ENCODE measurements at places on chromosomes 2 and 18.

GRCh38 chr18:23573626-23574431 is 12.5 kb downstream of the NPC1 start:
- no peak for DNase-seq

GRCh38 chr2:149246186-149246585 is 84.2 kb upstream of the LYPD6 start:
- DNase-seq, result no peak

DNA sequence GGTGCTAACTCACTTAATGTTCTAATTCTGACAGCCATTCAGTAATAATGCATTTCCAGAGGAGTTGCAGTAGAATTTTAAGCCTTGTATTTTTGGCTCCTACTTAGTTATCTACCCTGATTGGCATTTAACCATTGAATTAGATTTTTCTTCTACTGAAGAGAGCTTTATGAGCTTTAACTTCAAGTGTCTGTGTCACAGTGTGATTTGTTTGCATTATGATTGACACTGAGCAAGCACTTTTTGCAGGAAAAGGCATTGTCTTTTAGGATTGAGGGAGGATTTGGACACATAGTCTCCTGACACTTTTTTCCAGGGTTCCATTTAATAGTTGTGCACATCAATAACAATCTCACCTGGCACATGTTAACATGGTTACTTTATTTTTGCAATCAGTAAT is 26.7 kb downstream of the LYPD6 start:
- no peak for DNase-seq

GRCh38 chr2:121898483-121898882 is 143.0 kb downstream of the TSN start:
- DNase-seq, result no peak

DNA sequence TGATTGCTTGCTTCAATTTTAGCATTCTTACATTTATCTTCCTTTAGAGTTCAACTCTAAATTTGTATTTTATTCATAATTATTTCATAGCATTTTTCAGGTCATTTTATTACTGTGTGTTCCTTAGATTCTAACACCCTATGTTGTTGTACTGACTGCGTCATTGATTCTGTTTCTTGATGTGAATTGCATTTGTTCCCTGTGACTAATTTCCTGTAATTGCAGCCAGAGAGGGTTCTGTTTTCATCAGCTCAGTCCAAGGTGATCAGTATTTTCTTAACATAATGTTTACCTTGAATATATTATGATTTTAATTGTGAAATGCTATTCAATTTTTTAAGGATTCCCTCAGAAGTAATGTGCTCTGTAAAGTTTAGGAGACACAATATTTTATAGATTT is 970.2 kb upstream of the PIK3C3 start:
- no peak for DNase-seq

- DNase-seq, result no peak
Observed at GRCh38 chr2:8485736-8486135, 196.1 kb upstream of the ID2 start.

DNA sequence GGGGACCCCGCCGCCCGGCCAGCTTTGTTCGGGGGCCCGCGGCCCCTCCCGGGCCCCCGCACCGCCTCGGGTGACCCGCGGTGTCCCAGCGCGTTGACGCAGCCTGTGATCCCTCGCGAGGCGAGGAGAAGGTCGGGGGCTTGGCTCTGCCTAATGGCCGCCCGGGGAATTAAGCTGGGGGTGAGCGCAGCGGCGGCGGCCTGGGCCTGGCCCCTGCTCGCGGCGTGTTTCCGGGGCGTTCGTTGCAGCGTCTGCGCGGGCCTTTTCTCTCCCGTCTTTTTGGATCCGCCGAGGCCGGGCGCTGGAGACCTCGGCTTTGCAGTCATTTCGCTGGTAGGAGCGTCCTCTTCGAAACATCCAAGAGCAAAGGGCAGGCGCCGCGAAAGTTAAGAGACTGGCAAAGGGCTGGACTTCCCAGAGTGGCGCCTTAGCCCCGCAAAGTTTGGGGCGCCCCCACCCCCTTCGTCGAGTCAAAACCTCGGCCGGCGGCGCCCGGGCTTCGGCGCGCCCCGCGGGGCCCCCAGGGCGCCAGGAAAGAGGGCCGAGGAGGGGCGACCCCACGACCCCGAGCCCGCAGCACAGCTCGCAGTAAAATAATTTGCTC is 1.3 kb downstream of the SALL3 start:
- no peak for DNase-seq

DNA sequence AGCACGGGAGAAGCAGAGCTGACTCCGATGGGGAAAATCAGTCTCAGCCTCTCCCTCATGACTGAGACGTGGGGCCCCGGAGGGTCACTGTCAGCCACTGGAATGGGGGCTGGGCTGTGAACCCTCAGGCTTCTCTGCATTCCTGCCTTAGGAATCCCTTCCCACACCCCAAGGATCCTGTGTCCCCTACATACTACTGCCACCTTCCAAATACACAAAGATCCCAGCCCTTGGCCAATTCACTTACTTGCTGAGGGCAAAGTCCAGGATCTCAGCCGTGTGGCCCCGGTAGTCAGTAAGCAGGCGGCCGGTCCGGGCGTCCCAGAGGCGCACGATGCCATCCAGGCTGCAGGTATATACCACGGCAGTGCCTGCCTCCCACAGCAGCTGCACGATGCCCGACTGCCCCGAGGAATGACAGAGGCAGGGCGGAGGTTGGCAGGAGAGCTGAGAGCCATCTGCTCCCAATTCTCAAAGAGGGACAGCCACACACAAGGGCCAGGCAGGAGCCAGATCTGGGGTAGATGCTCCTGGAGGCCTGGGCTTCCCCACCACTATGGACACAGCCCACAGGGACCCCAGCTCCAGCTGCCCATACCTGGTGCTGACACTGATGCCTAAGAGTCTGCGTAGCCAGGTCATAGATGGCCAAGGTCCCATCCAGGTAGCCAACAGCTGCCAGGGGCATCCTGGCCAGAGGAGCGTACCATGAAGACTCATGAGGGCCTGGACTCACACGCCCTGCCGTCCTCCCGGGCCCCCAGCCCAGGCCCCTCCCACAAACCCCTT is 4.2 kb downstream of the GPBAR1 start:
- DNase-seq, result no peak

DNA sequence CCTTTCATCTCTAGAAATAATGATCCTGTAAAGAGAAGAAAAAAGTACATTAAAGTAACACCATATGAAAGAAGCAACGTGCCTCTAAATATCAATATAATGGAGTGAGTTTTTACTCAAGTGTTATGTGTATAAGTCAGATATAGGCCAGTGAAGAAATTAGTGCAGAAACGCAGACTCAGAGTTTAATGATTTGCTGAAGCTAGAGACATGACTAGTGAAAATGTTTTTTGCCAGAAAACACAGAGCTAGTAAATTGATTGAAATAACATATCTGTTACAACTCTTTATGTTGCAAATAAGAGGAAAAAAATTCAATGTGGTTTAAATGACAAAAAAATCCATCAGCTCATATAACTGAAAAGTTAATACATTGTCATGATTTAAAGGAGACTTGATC is 217.2 kb upstream of the NXPH2 start:
- no peak for DNase-seq

Data from Caco-2 (cell line).